ENCODE measurements at places on chromosomes 3 and 15.

GRCh38 chr15:33150431-33150941, 44.0 kb downstream of the FMN1 start:
- DNase-seq: no peak

GRCh38 chr15:95470997-95471689, 859.4 kb upstream of the NR2F2 start:
- no peak for DNase-seq

DNA sequence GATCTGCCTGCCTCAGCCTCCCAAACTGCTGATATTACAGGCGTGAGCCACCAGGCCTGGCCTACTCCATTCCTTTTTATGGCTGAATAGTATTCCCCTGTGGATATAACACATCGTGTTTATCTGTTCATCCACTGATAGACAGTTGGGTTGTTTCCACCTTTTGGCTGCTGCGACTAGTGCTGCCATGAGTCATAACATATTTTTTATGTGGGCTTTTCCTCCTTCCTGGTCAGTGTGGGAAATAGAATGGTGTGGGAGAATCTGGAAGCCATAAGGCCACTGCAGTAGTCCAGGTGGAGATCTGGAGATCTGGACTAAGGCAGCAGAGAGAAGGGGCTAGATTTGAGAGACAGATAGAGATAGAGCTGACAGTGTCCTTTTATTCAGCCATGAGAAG, 16.2 kb downstream of the LCMT2 start:
- no peak for DNase-seq

DNA sequence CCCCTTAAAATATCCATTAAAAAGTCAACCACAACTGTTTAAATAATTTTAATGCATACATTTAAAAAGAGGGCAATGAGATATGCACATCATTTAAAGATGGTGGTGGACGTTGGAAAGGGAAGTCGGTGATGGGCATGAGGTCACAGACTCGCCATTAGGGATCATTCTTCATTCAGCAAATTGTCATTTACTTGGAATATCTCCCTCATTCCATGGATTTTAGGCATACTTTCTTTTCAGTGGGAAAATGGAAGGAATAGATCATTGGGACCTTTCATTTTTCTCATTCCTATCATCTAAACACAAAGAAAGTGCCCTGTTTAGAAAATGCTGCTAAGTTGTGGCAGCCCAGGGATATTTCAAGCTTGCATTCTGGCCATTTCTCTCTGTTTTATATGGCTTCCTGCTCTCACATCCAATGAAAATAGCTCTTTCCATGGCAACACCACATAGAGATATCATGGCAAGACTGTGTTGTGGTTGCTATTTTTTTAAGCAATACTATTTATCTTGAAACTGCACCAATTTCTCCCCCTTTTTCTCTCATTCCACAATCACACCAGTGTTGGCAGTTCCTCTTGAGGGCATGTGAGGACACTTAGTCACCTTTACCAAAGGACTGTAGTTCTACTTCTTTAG, 40.7 kb upstream of the LMCD1 start:
- no peak for DNase-seq

GRCh38 chr3:171851660-171852058, 8.5 kb downstream of the TMEM212 start:
- no peak for DNase-seq

- no peak for DNase-seq
Observed at GRCh38 chr3:175212896-175213295, 353.8 kb downstream of the NAALADL2 start.

GRCh38 chr3:13393427-13394360, 26.4 kb downstream of the NUP210 start:
- no peak for DNase-seq

GRCh38 chr15:79373113-79373512, 59.0 kb upstream of the MINAR1 start:
- no peak for DNase-seq

GRCh38 chr3:152365766-152366593, 97.3 kb downstream of the MBNL1 start:
- no peak for DNase-seq

Measured in activated naive CD4-positive, alpha-beta T cell (primary cell).